ENCODE measurements at places on chromosomes 7 and 10. TPM values are rescaled to one million over a fixed set of nuclear protein-coding genes. Genes with fewer than 3 reads are reported as not detected.

- no peak for DNase-seq
Measured at GRCh38 chr7:158362001-158362400, 225.6 kb downstream of the PTPRN2 start.

The OR13A1 gene
- 0.32 TPM for polyA plus RNA-seq

GRCh38 chr10:97220355-97220754, 34.6 kb upstream of the SLIT1 start:
- no peak for DNase-seq

- no peak for DNase-seq
Measured at GRCh38 chr10:115866691-115867090, 406.3 kb downstream of the GFRA1 start.

- no peak for DNase-seq
Measured at GRCh38 chr10:96671211-96671890, 49.0 kb downstream of the PIK3AP1 start.

DNA sequence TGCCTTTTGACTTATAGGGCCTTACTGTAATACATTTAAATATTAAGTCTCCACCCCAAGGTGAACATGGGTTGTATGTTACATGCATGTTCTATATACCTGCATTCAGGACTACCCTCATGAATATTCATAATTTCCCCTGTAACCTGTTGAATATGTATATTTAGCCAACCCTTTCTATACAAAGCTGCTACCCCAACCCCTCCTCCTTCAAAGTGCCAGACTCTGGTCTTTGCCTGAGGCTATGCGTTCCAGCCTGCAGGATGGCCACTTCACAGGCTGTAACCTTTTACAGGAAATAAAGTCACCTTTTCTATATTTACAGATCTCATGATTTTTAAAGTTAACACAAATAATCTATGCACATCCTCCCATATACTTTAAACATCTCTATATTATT, 10.1 kb upstream of the UNC5B start:
- DNase-seq, result no peak

GRCh38 chr10:104054430-104054829, 31.2 kb downstream of the COL17A1 start:
- DNase-seq, result no peak

The GSDME gene
- polyA plus RNA-seq, result 11.3 TPM

GRCh38 chr7:64879086-64879730, 23.9 kb upstream of the ZNF273 start:
- no peak for DNase-seq

- no peak for DNase-seq
Measured at GRCh38 chr10:49086889-49087288, 28.4 kb downstream of the VSTM4 start.

Data from urinary bladder (tissue), 4 donors.